ENCODE measurements at places on chromosomes 2 and 18.

- DNase-seq, result no peak
Measured at GRCh38 chr2:96534701-96535181, 1.8 kb upstream of the ARID5A start.

DNA sequence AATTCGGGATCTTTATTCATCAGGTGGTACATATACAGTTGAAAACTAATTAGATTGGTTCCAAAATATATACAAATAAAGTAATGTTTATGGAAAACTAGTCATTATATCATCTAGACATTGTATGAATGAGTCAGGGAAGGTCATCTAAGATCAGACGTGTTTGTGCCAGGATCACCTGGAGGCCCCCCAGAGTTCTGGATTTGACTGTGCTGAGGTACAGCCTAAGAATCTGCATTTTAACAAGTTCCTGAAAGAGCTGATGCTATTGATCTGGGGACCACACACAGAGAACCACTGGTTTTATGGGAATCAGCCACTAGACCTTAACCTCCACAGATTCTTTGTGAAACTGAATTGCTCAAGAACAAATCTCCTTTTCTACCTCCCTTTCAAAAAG, 43.2 kb downstream of the PARD6G start:
- no peak for DNase-seq

DNA sequence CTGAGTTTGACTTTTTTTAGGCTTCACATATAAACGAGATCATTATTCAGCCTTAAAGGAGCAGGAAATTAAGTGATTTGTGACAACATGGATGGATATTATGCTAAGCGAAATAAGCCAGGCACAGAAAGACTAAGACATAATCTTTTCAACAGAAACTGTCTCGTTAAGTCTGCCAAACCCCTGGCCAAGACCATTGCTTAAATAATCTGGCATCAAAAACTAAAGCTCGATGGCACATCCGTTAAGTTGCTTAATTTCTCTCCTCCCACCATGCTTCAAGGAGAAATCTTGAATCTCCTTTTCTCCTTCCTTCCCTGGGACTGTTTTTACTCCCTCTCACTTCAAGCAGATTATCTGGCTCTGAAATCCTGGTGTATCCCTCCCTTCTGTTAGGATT, 140.3 kb downstream of the GALNT14 start:
- no peak for DNase-seq

GRCh38 chr2:140589273-140589672, 1541.5 kb downstream of the LRP1B start:
- peak; percentile 21 for DNase-seq

GRCh38 chr2:70121627-70122372, 34.5 kb downstream of the PCBP1 start:
- no peak for DNase-seq

DNA sequence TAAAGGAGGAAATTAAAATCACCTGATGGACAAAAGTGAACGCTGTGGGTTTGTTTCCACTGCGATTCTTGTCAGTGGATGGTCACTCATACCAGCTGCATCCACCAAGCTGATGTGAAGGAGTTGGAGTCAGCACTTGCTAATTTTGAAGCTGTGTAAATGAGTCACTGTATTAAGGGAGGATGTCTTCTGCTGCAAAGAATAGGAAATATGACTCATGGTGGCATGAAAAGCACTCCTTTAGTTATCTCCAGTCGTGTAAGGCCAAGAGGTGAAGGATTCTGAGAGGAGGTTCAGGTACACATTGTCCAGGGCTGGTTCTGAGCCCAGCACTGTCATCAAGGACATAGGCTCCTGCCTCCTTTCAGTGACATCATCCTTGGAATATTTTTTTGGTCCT, 71.7 kb upstream of the SKOR2 start:
- DNase-seq, result peak; percentile 75

DNA sequence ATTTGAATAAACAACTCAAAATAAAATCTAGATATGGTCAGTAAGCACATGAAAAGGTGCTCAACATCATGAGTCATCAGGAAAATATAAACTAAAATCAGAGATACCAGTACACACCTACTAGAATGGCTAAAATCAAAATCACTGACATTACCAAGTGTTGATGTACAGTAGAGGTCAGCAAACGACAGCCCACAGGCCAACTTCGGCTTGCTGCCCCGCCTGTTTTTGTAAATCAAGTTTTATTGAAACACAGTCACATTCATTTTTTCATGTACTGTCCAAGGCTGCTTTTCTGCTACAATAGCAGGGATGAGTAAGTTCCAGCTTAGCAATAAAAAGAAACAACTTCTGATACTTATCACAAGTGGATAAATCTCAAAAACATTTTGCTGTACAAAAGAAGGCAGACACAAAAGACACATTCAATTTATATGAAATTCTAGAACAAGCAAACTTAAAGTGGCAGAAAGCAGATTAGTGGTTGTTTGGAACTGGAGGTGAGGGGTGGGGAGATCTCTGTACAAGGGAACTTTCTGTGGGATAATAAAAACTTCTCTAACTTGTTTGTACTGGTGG, 32.1 kb downstream of the TRAK2 start:
- DNase-seq, result peak; percentile 27

GRCh38 chr2:71101656-71102055, 28.4 kb downstream of the MCEE start:
- DNase-seq, result peak; percentile 92

DNA sequence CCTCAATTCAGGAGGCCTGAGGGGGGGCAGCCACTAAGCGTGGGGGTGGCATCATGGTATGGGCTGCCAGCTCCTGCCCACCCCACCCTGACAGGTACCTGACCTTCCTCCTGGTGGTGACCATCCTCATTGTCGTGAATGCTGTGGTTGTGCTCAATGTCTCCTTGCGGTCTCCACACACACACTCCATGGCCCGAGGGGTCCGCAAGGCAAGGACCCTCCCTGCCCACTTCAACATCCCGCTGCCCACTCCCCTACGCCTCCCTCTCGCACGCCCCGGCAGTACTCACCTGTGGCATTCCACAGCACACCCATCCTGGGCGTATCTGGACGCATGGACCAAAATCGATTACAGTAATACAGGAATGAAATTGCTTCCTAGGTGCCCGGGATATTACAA, 4.0 kb downstream of the CHRNG start:
- no peak for DNase-seq

GRCh38 chr2:230382108-230382507, 33.9 kb upstream of the SP100 start:
- DNase-seq, result no peak

GRCh38 chr2:45814951-45815621, 163.6 kb downstream of the PRKCE start:
- no peak for DNase-seq

DNA sequence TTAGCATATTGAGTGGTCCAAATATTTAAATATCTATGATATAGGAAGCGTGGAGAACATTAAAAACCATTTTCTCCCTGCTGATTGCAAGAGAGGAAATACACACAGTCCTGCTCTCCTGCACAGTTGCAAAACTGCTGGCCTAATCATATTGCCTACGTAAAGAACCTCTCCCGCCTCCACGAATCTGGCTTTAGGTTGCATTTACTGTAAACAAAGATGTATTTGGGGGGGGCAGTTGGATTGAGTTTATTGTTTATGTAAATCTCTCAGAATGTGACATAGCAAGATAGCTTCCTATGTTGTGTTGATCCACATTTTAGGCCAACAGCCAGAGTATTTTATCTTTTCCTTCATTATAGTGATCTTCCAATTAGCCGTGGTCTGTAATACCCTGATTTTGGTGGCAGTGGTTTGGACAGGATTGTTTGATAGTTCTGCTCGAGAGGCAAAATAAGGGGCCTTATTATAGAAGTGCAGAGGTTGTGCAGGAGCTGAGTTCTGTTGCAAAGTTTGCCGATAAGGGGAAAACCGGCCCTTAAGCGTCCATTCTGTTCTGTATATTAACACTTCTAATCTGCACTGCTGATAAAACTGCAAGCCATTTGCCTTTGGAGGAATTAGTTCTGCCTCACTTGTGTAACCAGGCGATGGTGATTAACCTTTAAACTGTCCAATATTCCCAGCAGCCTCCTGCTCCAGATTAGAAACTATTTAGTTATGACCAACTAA, 101.6 kb upstream of the SIX3 start:
- DNase-seq, result no peak

Data from fibroblast of mammary gland (primary cell).